AG04449 (cell line): ENCODE measurements at places on chromosomes 3 and 15.
A peak's percentile ranks its signal among the peaks of the same experiment; 100 is the strongest.

GRCh38 chr15:37837276-37837675, 97.2 kb upstream of the TMCO5A start:
- no peak for DNase-seq

GRCh38 chr15:98657721-98658120, 9.4 kb downstream of the IGF1R start:
- DNase-seq: no peak

DNA sequence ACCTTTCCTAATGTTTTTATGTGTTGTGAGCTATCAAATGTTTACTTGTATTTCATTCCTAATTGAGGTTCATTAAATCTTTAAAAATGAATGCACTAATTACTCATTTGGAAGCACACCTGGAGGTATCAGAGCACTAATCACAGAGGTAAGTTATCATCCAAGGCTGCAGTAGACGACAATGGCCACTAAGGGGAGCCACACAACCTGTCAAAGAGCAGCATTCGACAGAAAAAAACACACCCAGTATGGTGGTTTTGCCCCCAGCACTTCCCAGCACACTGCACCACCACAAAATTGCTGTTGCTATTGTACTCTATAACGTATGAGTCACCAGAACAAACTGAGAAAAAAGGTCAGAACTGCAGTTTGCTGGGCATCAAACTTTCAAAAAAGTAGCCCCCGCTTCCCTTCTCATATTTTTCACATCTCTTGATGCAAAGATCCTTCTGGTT, 205.9 kb upstream of the IGF1R start:
- DNase-seq: peak; percentile 34

DNA sequence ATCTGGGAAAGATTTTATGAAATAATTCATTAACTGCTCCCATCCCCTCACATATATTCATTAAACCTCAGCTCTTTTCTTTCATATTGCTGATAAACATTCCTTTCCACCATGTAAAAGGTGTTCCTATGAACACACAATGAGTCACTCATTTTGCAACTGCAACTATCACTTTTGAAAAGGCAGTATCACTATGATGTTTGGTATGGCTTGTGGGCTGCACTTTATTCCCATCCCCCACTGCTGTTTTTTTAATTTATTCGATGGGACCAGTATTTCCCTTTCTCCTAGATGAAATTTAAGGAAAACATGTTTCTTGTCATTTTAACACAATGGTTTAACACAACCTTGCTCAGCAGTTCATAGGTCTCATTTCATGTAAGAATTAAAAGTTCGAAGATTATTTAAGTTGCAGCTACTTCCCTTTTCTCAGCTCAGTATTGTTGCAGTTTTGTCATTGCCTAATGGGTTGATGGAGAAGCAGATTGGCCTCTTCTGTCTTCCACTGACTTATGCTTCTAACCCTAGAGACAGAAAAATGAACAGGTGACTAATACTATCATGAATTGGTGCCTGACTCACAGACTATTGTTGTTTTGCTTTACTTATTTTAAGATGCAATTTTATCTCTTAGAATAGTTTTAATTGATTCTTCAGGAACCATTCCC, 280.3 kb downstream of the ZPLD1 start:
- DNase-seq: no peak

DNA sequence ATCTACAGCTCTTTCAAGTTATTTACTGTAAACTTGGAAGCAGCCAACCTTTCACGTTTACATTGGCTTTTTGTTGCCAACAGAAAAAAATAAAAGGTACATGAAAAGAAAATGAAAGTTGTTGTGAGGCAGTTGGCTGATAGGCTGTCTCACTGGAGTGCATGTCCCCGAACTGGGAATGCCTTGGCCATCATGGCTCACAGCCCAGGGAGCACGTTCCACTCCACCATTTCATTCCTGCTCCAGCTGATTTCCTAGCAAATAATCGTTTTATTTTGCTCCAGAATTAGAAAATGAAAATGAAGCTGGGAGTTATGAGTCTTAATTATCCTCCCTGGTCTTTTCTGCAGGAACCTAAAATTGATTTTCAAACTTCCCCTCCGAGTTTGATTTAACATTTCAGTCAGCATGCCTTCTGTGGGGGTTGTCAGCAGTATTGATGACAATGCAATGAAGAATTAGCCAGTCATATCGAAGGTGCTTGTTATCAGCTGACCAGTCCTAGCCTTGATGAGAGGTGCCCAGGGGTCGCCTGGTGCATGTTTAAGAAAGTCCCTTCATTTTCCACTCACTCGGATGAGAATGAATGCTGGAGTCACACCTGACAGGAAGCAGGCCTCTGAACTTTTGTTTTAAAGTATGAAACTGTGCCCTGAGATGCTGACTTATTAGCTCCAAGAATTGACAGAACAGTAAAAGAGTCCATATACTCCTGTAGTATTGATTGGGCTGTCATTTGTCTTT, 293.7 kb upstream of the TRIM42 start:
- no peak for DNase-seq

DNA sequence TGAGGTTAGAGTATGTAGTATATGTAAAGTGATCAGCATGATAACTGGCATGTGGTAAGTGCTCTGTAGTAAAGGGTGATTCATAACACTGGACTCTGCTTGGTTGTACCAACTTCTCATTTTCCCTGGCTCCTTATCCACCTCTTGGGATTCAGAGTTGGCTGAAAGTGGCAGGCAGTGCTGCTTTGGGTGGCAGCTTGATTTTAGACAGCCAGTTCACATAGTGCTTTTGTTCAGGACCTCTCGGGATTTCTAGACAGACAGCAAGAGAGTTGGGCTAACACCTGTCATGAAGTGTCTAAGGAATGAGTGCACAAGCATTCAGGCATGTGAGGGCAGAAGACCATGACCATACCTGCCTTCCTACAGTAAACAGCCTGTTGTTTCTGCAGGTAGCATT, 69.0 kb downstream of the RBM6 start:
- DNase-seq: peak; percentile 16

DNA sequence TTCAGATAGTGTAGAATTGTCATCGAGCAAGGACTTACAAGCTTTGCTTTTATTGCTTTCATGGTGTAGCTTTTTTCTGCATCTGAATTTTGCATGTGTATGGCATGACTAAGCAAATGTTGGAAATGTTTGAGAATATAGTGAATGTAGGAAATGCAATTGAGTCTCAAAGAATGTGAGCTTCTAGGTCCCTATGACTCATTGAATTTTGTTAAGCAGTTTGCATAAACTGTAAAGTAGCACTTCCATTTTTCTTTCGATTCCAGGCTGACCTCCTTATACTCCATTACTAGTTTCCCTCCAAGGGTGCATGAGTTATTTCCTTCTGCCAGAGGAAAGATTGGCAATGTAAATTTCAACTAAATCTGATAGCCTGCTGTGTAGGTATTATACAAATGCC, 619.2 kb downstream of the DIPK2A start:
- peak; percentile 58 for DNase-seq
